ENCODE measurements at places on chromosomes 6 and 20.

DNA sequence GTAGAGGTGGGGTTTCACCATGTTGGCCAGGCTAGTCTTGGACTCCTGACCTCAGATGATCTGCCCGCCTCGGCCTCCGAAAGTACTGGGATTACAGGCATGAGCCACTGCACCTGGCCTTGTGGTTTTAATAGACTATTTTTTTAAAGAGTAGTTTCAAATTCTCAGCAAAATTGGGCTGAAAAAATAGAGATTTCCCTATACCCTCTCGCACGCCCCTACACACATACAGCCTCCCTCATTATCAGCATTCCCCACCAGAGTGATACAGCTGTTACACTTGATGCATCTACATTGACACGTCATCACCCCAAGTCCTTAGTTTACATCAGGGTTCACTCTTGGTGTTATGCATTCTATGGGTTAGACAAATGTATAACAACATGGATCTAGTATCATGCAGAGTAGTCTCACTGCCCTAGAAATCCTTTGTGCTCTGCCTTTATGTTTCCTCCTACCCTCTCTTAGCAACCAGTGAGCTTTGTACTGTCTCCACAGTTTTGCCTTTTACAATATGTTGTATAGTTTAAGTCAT, 103.6 kb downstream of the CDYL start:
- DNase-seq, result no peak

- DNase-seq, result no peak
These were observed 9.0 kb upstream of the NCOA6 start for GRCh38 chr20:34834459-34834893.

GRCh38 chr20:35562541-35563110, 20.7 kb downstream of the ERGIC3 start:
- no peak for DNase-seq

GRCh38 chr20:51531141-51531710, 11.3 kb downstream of the NFATC2 start:
- peak; percentile 19 for DNase-seq

GRCh38 chr20:59779656-59780380, 153.6 kb downstream of the SYCP2 start:
- DNase-seq, result no peak

GRCh38 chr20:31675828-31676608, 38.3 kb downstream of the COX4I2 start:
- DNase-seq, result no peak

DNA sequence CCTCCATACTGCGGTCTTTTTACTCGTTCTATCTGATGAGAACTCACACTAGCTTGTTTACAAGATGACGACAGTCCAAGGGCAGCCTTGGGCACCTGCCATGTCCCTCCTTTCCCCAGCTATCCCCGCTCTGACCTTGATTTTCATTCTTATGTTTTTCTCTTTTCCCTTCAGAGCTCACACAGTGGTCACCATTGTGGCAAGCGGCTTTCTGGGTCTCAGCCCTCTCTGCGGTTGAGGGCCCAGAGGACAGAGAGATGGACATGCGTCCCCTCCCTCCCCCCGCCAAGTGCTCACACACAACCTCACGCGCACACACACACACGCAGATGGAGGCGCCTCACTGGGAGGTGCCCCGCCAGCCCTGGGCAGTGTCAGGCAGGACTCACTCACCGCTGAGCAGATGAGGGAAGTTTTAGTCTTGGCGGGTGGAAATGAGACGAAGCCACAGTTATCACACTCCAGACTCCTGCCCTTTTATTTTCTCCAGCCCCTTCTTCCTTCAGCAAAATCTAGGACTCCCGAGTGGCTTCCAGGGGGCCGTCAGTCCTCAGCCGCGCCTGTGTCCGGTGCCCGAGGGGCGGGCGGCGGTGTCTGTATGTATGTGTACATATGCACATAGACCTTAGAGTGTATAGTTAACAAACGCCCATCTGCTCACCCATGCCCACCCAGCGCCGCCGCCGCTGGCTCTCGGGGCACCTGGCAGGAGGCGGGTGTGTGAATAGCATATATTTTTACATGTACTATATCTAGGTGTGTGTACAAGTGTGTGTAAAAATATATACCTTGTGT, 13.8 kb upstream of the MYL9 start:
- DNase-seq, result no peak

GRCh38 chr6:100392423-100392822, 72.3 kb downstream of the SIM1 start:
- no peak for DNase-seq
